ENCODE measurements at places on chromosomes 16 and 17.
A peak's percentile ranks its signal among the peaks of the same experiment; 100 is the strongest.

DNA sequence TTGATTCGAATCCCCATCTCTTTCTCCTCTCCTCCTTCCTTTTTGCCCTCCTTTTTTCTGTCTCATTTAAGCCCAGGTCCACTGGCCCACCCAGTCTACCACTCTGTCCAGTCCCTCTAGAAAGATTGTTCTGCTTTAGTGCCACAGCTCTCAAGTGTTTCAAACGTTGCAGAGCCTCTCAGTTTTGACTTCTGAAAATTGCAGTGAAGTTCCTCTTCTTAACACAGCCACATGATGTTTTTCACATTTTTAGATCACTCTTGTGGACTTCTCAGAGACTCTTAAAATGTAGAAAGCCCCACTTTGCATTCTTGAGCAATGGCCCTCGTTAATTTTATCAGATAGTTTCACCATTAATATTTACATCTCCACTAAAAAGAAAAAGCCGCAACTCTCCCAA is 253.1 kb downstream of the HAPSTR1 start:
- DNase-seq, result no peak

DNA sequence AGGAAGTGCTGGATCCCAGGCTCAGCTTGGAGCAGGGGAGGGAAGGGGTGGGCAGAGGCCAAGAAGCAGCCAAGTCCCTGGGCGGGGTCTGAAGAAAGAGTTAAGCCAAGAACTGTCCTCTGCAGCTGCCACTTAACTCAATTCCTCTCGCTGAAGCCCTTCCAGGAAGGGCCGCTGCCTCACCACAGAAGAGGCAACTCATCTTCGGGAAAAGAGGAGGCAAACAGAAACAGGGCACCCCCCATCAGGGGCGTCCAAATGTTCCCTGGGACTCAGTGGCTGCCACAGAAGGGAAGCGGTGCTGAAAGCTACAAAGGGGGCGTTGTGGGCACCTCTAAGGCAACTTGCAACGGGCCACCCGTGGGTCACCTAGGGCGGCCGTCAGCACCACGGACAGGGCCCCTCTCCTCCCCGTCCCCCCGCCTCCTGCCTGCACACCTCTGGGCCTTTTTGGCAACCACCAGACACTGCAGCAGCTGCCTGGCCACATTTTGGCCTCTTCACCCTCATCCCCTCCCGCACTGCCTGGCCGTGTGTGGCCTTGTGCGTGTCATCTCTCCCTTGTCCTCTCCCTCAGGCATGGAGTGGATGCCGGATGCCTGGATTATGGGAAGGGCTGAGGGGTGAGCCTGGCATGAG is 2.5 kb downstream of the TLCD3B start:
- DNase-seq, result no peak

- DNase-seq, result no peak
These were observed 1.9 kb upstream of the NFAT5 start for GRCh38 chr16:69563605-69564580.

DNA sequence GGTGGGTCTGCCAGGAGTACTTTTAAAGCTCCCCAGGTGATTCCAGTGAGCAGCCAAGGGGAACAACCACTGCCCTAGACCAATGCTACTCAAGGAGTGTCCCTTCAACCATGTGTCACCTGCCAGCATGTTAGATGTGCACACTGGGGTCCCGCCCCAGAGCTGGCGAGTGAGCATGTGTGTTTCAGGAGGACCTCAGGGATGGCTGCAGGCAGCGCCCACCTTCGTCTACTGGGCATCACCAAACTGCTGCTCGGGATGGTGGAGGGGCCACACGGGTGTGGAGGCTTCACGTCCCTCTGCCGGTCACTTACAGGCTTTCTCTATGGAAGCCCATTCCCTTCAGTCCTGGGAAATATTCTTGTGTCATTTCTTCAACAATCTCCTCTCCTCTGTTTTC is 29.0 kb upstream of the DOC2B start:
- no peak for DNase-seq

DNA sequence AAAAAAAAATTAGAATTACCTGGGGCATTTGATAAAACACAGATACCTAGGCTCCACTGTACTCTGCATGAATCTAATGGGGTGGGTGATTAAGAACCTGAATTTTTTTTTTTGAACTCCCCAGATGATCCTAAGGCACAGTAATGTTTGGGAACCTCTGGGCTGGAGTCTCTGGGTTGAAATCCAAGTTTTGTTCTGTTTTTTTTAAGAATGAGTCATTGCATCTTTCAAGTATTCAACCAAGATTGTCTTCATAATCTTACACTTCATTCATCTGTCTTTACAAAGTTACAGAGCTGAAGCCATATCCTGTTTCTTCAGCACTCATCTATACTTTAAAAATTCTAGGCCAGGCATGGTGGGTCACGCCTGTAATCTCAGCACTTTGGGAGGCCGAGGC is 52.6 kb downstream of the PIGL start:
- DNase-seq, result no peak

GRCh38 chr17:14813649-14814370 is 451.3 kb downstream of the PMP22 start:
- no peak for DNase-seq

DNA sequence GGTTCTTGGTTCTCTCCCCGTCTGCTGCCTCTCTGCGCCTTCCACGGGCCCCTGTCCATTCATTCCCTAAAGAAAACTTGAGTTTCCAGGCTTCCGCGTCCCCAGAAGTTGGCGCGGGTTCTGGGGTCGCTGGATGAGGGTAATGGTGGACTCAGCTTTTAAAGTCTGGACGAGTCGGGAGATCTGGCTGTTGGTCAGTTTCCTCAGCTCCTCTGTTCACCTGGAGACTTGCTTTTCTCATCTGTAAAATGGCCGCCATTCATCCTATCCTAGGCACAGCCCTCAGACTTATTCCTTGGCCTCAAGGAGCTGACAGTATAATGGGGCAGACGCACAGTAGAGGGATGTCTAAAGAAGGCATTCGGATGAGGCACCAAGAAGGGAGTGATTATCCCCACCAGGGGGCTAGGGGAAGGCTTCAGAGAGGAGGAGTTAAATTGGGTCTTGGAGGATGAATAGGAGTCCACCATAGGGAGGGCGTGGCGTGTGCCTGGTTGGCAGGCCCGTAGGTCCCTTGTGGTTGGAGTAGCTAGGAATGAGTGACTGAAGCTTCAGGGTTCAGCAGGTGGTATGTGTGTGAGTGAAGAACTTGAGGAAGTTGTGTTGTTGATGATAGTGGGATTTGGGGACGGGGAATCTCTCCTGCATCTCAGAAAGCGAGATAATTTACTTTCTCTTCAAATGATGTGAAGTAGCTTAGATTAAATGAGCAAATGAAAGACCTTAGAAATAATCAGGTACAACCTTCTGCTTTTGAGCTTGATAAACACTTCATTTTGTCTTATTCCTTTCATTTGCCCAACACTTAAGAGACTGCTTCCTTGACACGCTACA is 652 bp downstream of the VPS35L start:
- peak; percentile 74 for DNase-seq

GRCh38 chr17:74249590-74250270 is 24.3 kb upstream of the DNAI2 start:
- no peak for DNase-seq

- no peak for DNase-seq
These were observed 6.5 kb upstream of the ZNF469 start for GRCh38 chr16:88375996-88376834.

GRCh38 chr16:68869492-68870088 is 26.3 kb downstream of the TANGO6 start:
- no peak for DNase-seq

DNA sequence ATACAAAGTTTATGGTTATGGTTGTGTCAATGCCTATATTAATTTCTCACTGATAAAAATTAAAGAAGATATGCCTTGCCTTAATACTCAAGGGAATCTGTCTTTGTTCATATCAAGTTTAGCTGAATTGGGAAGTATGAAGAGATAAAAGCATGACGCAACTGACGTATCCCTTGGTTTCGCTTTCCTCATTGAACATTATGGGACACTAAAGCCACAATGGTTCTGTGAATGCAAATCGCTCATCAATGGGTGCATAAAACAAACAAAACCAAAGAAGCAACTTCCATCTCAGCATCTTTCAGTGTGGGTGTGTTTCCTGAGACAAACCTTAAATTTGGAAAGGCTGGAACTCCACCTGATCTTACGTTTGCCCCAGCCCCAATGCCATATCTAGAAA is 108.2 kb downstream of the NPIPB5 start:
- no peak for DNase-seq

GRCh38 chr16:8959921-8960787 is 3.6 kb downstream of the USP7 start:
- no peak for DNase-seq

DNA sequence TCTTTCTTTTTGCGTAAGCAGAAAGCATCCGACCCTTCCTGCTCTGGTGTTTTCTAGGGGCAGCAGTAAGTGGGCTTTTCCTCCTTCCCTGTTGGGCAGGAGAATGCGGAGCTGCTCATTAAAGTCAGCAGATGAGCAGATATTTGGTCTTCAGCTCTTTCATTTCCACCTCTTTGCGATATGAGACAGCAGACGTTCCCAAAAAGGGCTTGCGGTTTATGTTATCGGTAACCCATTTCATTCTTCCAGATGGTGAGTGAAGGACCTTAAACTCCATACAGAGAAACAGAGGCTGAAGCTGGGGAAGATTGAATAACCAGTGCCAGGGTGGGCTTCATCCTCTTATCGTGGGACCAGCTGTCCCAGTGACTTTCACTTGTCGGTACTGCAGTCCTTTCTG is 40.7 kb downstream of the KSR1 start:
- DNase-seq, result no peak

All from NCI-H510A treated with DMSO at 0.1 percent for 48 hours (cell line).